ENCODE measurements at places on chromosomes 7 and 10.

DNA sequence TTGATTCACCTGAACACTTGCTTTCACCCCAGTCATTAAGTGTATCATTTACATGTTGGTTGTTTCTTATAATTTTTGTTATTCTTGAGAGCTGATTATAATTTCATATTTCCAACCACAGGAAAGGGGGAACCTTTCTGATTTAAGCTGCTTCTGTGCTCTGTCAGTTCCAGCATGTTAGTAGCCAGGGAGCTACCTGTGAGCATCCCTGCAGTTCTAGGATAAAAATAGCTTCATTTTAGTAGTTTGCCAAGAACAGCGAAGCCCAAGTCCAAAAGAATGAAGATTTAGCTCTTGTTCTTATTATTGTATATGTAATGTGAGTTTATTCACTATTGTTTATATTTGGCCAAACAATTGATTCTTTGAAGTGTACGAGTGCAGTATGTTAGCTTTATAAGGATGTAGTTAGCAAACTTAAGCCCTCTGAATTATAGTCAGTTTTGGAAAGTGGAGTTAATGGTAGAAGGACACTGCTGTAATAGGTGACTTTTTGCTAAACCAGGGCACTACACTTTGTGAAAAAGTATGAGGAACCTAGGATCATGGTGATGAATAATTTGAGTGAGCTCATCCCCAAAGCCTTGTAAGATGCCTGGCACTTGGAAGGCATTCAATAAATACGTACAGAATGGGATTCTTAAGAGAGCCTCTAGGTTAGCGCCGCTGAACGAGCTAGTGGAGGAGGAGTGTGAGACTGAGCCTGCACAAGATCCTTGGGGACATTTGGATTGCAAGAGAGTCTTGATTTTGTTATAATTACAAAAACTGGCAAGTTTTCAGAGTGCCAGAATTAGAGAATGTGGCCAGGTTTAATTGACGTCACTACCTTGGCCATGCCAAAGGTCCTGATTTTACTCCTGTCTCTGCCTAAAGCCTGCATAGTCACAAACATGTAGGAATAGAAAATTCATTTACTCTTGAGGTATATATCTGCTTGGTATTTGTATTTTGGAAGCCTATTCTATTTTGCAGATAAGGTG is 29.8 kb downstream of the DNAH11 start:
- no peak for DNase-seq

DNA sequence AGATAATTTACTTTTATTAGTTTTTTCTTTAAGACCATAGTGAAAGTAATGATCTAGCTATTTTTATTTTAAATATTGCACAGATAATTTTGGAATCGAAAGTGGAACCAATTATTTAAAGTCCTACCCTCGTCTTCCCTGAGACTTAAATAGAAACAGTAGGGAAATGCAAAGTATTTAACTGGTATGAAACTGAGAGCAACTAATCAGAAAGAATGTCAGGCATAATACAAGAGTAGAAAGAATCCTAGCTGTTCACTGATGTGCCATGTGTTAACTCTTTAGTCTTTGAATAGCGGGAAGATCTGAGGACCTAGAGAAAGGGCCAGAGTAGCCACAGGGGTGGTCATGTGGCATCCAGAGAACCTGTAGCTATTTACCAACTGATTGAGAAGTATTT is 630.0 kb downstream of the NRG3 start:
- no peak for DNase-seq

- DNase-seq = no peak
These were observed 2.9 kb upstream of the SGPL1 start for GRCh38 chr10:70812814-70813213.

DNA sequence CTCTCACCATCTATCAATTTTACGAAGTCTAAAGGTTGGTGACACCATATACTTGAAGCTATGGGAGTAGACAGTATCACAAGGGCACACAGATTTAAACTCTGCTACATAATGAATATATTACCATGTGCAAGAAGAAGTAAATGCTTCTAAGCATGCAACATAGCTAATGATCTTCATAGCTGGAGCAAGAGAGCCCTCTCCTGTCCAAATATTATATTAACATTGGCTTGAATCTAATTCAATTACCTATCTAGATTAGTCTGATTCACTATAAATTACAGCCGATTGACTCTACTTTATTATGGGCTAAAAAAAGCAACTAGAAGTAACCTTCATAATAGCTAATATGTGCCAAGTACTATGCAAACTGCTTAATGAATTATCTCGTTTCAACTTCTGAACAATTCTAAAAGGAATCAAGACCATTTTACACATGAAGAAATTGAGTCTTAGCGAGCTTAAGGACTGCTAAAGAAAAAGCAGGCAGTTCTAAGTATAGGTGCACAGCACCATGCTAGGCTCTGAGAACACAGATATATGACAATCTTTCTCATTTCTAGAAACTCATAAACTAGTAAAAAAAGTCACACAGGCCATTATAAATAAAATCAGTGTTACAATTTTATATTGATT is 21.9 kb downstream of the FRA10AC1 start:
- peak; percentile 28 for DNase-seq

GRCh38 chr10:17816199-17816598 is 7.1 kb downstream of the MRC1 start:
- DNase-seq = no peak

GRCh38 chr7:7399707-7400106 is 136.0 kb downstream of the COL28A1 start:
- DNase-seq = no peak

DNA sequence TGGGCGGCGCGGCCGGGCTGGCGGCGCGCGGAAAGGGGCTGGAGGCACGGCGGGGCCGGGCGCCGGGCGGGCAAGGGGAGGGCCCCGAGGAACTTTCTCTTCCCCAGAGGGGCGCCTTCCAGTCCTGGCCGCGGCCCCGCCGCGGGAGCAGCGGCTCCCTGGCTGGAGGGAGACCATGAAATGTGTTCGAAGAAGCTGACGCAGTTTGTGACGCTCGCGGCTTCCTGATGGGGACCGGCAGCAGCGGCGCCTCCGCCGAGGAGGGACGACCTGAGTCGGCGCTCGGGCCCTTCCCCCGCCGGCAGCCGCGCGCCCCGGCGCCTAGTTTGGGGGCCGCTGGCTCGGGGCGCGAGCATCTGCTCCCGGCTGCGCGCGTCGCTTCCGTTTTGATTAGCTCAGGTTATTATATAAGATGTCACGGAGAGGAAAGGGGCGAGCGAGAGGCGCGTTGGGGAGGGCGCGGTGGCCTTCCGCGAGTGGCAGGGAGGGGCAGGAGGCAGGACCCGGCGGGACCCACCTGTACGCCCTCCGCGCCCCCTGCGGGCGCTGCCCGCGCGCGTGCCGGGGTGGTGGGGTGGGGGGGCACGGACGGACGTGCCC is 57.1 kb upstream of the PCGF5 start:
- DNase-seq = peak; percentile 69

Measured in erythroblast (primary cell).